ENCODE measurements at places on chromosomes 7 and 10. TPM values are rescaled to one million over a fixed set of nuclear protein-coding genes. Genes with fewer than 3 reads are reported as not detected.
A peak's percentile ranks its signal among the peaks of the same experiment; 100 is the strongest.

DNA sequence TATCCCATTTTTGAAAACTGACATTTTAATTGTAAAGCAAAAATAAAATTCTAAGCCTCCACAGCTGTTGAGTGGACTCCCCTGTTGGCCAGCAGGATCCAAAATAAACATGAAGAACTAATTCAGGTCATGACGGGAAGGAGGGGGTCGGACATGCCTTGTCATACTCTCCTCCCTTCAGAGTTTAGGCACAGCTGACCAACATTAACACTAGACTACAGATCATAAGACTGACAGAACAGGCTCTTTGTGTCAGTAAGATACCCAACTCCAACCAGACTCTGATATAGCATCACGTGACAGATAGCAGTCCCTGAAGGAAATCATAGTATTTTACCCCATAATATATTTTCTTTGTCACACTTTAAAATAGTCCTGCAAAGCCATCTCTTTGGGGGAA lies 20.9 kb upstream of the ZNF12 start:
- DNase-seq, result peak; percentile 35

DNA sequence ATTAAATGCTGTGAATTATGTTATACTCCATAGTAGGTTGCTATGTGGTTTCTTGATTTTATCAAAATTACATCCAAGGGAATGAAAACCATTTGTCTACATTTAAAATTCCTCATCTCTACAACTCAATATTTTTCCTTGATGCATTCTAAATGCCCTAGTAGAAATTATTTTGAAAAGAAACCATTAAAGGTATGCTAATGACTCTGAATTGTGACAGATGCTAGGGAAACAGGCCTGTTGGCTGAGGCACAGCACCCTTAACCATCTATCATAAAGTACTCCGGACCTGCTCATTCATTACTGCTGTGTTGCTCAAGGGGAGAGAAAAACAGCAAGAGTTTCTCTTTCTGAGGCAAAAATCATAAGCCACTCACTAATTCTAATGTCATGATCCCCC lies 131.2 kb downstream of the CHCHD3 start:
- DNase-seq, result no peak

GRCh38 chr7:44379366-44380188 lies 54.2 kb upstream of the CAMK2B start:
- DNase-seq, result no peak

- no peak for DNase-seq
Measured at GRCh38 chr7:94832051-94832450, 75.3 kb upstream of the PPP1R9A start.

- peak; percentile 55 for DNase-seq
Measured at GRCh38 chr10:104045151-104046089, 40.3 kb downstream of the COL17A1 start.

GRCh38 chr7:134649226-134649775 lies 2.6 kb downstream of the BPGM start:
- no peak for DNase-seq

- DNase-seq, result no peak
Measured at GRCh38 chr10:1602037-1602484, 135.3 kb downstream of the ADARB2 start.

The HOXA7 gene
- polyA plus RNA-seq, result 22.7 TPM

All from left kidney (tissue), 8 donors.